Hindlimb muscle (tissue), 1 donor: ENCODE measurements at places on chromosomes 13 and 19. TPM values are rescaled to one million over a fixed set of nuclear protein-coding genes. Genes with fewer than 3 reads are reported as not detected.

DNA sequence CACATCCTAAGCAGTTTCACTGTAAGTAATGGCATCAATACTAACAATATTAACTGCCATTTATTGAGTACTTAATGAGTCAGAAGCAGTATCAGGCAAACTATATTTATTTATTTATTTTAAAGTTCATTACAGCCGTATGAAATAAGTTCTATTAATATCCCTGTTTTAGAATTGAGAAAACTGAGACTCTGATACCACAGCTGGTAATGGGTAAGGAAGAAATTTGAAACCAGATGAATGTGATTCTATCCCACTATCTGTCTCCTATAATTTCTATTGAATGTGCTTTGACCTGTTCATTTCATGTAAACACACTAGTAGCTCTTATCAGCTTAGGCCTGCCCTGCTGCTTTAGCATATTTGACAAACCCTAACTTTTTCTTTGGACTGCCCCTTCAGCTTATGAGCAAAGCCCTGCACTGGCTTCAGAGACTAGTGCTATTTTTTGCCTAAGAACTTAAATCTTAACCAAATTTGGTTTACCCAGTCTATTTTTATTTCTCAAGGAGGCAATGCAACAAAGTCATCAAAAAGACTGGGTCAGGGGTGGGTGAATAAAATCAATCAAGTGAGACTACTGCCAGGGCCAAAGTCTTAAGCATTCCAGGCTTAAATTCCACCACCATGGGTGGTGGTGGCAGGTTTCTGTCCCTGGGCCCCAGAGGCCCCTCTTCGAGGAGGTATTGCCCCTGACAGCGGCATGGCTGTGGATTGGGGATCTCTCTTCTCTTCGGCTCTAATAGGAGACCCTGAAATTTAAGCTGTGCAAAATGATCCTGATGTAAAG, 143.4 kb downstream of the DLEU7 start:
- DNase-seq, result no peak

PTH2 gene
- polyA plus RNA-seq, result not detected

GRCh38 chr13:34207872-34208271, 389.9 kb downstream of the RFC3 start:
- no peak for DNase-seq

RXFP2 gene
- not detected for polyA plus RNA-seq

DNA sequence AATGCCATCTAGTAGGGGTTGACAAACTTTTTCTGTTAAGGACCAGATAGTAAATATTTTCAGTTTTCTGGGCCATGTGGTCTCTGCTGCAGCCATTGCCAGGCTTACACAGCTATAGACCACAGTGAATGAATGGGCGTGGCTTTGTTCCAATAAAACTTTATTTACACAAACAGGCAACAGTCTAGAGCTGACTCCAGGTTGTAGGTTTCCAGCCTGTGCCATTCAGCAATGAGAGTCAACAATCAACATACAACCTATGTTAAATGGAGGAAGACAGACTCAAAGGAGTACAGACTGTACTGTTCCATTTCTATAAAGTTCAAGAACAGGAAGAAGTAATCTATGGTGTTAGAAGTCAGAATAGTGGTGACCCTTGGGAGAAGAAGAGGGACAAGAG, 15.2 kb upstream of the IZUMO2 start:
- DNase-seq, result no peak

TBCB gene
- 93.2 TPM for polyA plus RNA-seq

- DNase-seq, result no peak
Measured at GRCh38 chr13:38017320-38017719, 147.7 kb upstream of the TRPC4 start.

WTIP gene
- 24.1 TPM for polyA plus RNA-seq
